Activated T-helper 1 cell treated with Interleukin-2 at 50 U/mL for 16 hours (primary cell): ENCODE measurements at places on chromosomes 4 and X.

- no peak for DNase-seq
Measured at GRCh38 chr4:122842984-122843531, 16.4 kb downstream of the FGF2 start.

DNA sequence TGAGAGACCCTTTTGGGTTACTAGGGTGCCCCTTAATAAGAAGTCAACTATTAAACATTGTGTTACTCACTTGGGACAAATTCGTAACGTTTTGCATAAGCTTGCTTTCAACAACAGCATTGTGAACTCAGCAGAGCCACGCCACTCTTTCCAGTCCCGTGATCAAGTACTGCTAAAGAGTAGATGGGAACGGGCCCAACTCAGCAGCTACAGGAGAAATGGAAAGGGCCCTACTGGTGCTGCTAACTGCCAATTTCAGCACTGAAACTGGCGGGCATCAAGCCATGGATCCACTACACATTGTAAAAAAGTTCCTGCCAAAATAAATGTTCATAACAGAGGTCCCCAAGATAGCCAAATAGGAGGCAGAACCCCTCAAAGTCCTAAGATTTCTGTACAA, 19.0 kb upstream of the DHX15 start:
- no peak for DNase-seq

GRCh38 chrX:112614640-112615039, 65.1 kb downstream of the LHFPL1 start:
- no peak for DNase-seq

DNA sequence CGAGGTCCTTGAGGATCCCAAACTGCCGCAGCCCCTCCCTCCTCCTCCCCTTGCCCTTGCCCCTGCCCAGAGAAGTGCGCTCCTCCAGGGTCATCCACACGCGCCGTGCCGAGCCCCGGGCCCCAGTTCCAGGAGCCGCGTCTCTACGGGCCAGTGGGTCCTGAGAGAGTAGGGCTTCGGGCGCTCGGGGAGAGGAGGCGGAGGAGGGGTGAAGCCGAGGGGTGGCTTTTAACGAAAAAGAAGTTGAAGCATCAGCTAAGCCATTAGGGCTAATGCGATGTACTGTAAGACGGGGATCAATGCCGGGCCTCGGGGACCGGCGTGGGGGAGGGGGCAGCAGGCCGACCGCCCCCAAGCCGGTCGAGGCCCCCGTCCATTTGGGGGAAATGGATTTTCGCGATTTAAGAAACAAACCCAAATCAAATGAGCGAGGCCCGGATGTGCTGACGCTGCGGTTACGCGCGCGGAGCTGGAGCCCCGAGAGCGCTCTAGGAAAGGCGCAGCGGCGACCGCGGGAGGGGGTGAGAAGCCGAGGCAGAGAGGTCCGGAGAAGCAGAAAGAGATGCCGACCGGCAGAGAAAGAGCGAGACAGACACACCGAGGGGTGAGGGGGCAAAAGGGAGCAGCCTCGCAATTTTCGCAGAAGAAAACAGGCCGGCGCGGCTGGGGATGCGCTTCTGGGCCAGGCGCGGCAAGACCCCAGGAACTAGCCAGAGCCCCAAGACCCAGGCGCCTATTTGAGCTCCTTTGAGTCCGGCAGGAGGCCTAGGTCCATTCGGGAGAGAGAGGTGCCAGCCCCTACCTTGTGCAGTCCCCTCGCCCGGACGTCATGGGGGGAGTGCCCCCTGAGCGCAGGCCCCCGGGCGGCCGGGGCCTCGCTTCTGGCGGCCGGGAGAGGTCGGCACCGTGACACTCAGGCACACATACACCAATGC, 13.6 kb downstream of the HMX1 start:
- DNase-seq = no peak

GRCh38 chr4:70670332-70671014, 4.2 kb upstream of the JCHAIN start:
- DNase-seq = no peak

DNA sequence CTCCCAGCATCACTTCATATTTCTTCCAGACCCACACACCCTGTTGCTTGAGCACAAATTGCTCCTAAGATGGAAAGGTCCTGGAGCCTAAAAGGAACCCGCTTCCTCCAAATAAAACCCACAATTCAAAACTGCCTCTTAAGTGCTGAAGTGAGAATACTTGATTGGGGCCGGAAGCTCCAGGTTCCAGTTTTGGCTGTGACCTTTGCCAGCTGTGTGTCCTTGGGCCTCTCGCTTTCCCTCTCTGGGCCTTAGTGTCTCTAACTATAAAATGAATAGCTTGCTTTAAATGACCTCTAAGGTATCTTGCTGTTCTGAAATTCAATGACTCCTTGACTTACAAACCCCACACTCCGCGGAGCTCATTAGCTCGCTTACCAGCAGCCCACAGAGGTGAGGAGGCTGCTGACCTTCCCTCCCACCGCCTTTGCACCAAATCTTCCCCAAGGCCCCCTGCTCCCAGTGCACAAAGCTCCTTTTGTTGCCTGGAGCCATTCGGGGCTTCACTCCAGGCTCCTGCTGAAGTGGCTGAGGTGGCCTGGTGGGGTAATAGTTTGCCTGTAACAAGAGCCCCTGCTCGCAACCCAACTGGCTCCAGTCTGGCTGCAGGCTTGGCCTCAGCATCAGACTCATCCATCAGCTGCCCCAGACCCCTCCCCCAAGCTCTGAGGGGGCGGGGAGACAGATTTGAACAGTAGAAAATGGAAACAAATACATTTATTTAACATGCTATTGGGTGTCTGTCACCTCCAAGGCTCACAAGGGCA, 21.8 kb downstream of the STARD8 start:
- DNase-seq = no peak

DNA sequence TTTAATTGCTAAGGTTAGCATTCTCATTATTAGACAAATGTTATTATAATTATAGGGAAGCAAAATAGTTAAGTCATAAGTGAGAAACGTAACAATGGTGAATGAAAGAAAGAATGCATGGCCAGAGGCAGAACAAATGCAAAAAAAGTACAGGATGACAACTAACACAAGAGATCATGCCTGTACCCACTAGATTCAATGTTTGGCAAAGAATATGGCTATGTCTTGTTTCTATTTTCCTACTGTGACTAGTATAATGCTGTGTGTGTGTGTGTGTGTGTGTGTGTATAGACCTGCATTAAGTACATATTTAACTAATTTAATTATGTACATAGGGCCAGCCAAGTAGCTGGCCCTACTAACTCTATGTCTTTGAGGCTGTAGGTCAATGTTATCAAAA, 12.9 kb upstream of the BMP2K start:
- no peak for DNase-seq

GRCh38 chrX:155995321-155995875, 2.1 kb upstream of the IL9R start:
- DNase-seq = no peak

DNA sequence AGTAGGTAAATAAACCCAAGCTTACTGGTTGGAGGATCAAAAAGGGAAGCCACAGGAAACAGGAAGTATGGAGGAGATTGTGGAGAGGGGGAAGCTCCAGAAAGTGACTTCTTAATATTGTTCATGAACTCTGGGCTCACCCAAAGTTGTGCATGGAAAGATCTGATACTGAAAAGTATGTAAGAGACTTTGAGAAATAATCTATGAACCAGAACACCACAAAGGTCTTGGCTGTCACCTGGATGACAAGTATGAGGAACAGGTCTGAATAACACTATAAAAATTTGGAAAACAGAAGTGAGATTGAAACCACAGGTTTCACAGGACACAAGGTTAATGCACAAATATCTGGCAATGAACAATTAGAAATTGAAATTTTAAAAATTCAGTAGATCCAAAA, 567.4 kb downstream of the INPP4B start:
- no peak for DNase-seq

DNA sequence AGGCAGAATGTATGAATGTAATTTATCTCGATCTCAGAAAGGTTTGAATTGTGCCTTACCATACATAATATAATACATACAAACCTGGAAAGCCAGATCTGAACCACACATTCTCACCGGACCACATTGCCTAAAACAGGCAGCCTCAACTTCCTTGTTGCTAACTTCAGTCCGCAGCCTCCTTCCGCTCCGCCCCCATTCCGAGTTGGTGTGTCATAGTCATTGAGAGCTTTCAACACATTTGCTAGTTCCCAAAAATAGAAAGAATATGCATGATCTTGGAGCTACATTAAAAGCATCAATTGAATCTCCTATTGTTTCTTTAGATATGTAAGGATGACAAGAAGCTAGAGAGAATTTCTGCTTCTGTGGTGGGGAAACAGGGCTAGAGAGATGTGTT, 127.2 kb downstream of the ARHGEF9 start:
- DNase-seq = no peak

DNA sequence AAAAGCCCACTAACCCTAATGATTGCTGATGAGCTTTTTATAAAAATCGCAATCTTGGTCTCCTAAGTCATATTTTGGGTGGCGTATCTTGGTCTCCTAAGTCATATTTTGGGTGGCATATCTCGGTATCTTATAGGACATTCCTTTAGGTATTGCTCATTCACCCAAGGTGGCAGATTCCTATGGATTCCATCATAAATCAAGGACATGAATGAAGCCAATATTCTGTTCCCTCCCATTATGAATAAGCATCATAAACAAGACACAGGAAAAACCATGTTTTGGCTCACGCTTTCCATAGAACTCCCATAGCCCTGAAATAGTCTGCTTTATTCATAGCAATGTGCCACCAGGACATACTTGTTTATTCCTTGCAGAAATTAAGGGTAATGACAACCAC, 95.0 kb upstream of the CD99 start:
- DNase-seq = no peak

GRCh38 chrX:53160297-53160983, 64.6 kb downstream of the KDM5C start:
- DNase-seq = no peak

DNA sequence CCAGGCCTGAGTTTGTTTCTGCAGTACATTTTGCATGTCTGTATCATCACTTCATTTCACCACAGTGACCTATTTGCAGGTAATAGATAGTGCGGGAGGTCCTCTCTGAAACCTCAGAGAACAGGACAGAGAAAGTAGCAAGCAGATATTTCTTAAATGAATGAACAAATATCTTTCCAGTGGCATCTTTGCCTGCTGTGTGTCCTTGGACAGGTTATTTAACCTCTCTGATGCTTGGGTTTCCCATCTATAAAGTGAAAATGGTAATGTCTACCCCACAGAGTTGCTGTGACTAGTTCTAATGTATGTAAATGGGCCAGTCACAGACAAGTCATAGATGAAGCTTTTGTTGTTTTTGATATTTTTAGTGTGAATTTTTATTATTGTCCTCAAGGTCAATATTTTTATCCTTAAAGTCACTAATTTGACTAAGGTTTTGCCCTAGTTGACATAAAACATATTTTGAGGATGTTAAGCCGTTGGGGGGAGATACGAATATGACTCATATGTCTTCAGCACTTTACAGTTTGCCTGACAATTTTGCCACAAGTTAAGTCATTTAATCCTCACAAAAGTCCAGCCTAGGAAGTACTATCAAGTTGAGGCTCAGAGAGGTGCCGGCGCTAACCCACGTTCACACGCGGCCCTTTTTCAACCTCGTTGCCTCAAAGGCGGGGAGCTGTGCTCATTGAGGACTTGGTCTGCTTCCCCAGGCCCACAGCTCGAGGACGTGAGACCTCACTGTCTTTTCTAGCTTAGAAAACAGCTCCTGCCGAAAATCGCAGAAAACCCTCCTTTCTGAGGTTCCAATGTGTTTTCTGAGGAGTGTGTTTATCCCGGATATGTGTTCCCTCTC, 126.7 kb upstream of the STX18 start:
- no peak for DNase-seq

DNA sequence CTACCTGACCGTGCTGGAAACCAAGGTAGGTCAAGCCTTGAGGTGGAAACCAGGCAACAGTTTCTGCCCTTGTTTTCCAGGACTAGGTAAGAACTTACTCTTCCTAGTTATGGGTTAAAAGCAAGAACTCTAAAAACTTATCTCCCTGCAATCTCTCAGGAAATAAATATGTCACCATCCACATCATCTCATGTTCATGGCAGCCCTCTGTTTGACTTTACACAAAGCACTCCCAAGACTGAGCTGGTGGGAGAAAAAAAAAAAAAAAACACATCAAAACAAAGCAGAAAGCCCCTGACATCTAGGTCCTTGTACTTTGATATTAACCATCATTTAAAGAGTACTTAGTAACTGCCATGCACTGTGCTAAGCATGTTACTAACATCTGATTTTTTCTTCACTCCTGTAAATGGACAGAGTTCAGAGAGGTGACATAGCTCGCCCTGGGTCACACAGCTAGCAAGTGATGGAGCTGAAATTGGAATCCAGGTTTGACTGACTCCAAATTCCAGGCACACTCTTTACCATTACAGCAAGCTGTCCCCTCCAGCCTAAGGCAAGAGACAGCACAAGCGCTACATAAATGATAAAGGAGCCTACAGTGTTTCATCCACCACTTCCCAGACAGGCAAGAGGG, 102.8 kb upstream of the NOCT start:
- no peak for DNase-seq

- DNase-seq = no peak
Measured at GRCh38 chr4:115259642-115260041, 146.2 kb upstream of the NDST4 start.

- DNase-seq = no peak
Measured at GRCh38 chr4:5365071-5366008, 314.1 kb downstream of the STK32B start.

- DNase-seq = no peak
Measured at GRCh38 chrX:27884654-27885053, 76.9 kb downstream of the MAGEB10 start.

DNA sequence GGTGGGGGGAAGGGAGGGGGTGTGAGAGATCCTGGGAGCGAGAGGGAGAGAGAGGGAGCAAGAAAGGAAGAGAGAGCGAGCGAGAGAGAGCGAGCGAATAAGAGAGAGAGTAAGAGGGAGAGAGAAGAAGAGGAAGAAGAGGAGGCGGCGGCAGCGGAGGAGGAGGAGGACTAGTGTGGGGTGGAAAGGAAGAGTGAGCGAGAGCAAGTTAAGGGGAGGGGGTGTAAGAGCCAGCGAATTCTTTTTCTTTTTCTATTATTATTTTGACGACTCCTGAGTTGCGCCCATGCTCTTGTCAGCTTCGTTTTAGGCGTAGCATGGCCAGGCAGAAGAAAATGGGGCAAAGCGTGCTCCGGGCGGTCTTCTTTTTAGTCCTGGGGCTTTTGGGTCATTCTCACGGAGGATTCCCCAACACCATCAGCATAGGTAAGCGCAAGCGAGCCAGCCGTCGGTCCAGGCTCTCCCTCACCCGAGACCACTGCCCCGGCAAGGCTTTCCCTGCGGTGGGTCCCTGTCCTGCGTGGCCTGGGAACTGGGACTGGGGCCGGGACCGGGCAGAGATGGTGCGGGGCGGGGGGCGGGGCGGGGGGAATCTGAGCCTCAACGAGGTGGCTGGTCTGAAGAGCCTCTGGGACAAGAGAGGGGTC, at the start of gene GRIA3:
Gene GRIA3, plus strand, starts transcription at position 60 of the 647 bp plus-strand sequence. Its CDS starts 258 bp downstream, at position 318.
- no peak for DNase-seq

- no peak for DNase-seq
Measured at GRCh38 chr4:40916880-40917279, 167.1 kb downstream of the NSUN7 start.
